ENCODE measurements at places on chromosomes 3 and 15.

GRCh38 chr3:65597952-65598413 lies 440.7 kb downstream of the MAGI1 start:
- no peak for DNase-seq

GRCh38 chr15:23073890-23074646 lies 34.7 kb upstream of the TUBGCP5 start:
- no peak for DNase-seq

DNA sequence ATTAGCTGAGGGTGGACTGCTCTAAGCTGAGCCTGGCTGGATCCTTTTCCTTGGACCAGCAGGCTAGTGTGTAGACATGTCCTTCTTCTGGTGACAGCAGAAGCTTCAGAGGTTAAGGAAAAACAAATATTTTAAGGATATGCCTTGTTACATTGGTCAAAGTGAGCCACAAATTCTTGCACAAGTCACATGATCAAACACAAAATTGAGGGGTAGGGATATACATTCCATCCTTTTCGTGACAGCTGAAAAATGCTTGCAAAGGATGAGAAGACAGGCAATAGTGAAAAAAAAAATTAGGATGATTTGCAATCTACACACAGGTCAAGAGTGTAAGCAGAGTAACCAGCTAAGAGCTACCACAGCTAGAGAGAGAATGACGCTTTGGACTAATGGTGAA lies 21.1 kb upstream of the OXTR start:
- DNase-seq, result no peak

DNA sequence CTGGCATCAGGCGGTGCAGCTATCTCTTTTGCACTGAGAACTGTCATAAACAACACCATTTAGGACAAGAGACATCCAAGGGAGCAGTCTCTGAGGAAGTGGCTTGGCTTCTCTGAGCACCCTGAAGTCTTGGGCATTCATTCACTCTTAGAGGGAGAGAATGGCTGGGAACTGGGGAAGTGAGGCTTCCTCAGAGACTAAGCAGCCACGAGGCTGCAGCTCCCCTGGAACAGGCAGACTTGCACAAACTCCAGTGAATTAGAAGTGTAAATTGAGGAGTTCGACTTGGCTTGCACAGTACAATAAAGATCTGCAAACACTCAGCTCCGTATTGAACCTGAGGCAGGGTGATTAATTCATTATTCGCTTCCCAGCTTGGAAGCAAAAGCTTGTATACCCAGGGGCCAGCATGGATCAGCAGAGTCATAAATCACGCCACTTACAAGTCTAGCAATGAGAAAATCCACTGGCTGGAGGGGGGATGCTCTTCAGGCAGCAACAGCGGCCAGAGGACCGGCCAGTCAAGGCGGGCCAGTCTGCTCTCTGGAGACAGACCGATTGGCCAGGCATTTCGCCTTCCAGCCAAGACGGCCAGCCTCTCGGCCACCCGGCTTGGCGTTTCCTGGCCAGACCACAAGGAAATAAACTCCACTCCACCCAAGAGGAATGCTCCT lies 118.8 kb upstream of the ADPGK start:
- no peak for DNase-seq

GRCh38 chr3:175670557-175670956 lies 811.4 kb downstream of the NAALADL2 start:
- no peak for DNase-seq

GRCh38 chr3:24196526-24196925 lies 251.4 kb downstream of the NR1D2 start:
- no peak for DNase-seq

GRCh38 chr15:100572362-100572983 lies 29.5 kb downstream of the LINS1 start:
- no peak for DNase-seq

DNA sequence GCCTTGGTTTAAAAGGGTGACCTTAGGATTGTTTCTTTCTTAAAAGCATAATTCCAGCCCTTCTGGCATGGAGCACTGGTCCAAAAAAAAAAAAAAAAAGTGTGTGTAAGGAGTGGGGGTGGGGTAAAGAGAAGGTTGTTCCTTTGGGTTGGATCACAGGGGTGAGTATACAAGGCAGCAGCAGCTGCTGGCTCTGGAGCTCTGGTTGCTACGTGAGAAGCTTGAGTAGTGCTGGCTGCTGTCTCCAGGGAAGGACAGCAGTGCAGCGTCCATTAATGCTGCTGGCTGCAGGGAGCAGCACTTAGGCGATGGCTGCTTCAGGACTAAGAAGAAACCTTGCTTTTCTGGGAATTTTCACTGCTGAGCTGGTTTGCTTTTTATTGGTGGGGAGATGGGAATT lies 2.3 kb downstream of the SETD5 start:
- no peak for DNase-seq

- DNase-seq, result no peak
Observed at GRCh38 chr3:82044930-82045705, 283.7 kb upstream of the GBE1 start.

DNA sequence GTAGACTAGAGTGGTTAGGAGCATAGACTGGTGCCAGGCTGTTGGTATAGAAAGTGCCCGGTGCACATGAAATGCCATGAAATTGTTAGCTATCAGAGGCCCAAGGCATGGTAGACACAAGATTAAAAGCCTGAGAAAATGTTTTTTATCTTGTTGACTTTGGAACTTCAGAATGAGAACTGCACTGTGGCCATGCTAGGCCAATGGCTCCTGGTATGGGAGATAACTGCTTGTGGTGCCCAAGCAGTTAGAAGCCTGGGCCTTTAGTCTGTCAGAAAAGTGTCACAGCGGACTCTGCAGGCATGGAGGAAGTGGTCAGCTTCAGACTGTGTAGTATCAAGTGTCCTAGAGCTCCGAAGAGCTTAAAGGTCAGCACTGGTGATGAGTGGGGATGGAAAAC lies 11.9 kb downstream of the FYCO1 start:
- no peak for DNase-seq

DNA sequence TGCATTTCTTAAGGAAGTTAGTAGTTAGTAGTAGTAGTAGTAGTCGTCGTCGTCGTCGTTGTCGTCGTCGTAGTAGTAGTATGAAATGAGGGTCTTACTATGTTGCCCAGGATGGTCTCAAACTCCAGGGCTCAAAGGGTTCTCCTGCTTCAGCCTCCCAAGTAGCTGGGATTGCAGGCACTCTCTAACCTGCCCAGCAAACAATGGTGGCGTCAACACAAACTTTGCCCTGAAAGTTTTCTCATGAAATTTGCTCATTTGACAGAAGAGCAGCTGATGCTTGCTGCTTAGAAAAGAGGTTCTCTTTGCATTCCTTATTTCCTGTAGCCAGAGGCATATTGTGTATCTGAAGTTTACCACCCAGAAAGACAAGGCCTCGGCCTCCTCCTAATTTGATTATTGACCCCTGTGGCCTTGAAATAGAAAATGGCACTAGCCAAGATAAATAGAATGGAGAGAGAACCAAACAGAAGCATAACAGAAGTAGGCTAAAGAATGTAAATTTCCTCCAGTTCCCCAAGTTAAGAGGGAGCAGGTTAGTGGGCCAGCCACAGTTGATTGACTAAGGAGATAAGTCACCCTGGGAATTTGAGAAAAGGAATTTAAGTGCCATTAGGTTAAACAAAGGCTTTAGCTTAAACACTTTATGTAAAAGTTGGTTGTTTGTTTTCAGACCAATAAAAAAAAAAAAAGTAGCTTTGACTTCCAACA lies 166.2 kb upstream of the ROBO2 start:
- DNase-seq, result no peak

All from activated T-helper 2 cell treated with anti-CD3 and anti-CD28 coated beads, Interferon-gamma antibody, Interleukin-2, Interleukin-4, amounts not matched to agents 10 μg/mL and 5 μg/mL and 100 μg/mL, durations not matched to agents 14 hours and 24 hours and 36 hours (primary cell).